Hematopoietic multipotent progenitor cell (in vitro differentiated cells): ENCODE measurements at places on chromosomes 5 and 9. TPM values are rescaled to one million over a fixed set of nuclear protein-coding genes. Genes with fewer than 3 reads are reported as not detected.

- peak; percentile 19 for DNase-seq
Observed at GRCh38 chr9:93223260-93224180, 39.6 kb downstream of the WNK2 start.

Gene WWC1
- 0.54 TPM for total RNA-seq

DNA sequence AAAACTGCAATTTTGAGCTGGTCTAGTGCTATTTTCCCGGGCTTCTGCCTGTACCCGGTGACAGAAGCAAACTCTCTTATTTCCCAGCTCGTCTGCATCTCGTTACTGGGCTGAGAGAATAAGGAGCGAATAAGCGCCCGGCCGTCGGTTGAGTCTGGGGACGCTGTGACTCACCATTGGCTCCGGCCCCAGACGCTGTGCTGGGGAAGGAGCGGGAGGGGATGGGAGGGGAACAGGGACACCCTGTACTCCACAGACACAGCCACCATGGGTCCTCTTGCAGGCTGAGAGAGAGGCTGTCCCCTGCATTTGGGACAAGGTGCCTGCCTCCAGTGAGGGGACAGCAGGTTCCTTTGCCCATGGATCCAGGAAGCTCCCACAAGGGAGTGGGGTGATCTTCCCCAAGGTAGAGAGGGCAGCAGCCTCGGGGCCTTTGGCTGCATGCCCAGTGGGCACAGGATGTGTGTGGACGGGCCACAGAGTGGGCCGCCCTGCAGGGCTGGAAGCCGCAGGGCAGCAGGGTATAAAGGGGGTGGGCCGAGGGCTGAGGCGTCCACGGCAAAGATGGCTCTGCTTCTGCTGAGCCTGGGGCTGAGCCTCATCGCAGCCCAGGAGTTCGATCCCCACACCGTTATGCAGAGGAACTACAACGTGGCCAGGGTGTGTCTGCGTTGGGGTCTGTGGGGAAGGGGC lies at the start of gene LCN9:
LCN9 (plus strand) TSS at position 552 of the 693 bp plus-strand sequence; CDS start at position 565, 13 bp downstream.
- DNase-seq = no peak

Gene NDST1
- 12.9 TPM for total RNA-seq

Gene TAF11L5
- not detected for total RNA-seq

DNA sequence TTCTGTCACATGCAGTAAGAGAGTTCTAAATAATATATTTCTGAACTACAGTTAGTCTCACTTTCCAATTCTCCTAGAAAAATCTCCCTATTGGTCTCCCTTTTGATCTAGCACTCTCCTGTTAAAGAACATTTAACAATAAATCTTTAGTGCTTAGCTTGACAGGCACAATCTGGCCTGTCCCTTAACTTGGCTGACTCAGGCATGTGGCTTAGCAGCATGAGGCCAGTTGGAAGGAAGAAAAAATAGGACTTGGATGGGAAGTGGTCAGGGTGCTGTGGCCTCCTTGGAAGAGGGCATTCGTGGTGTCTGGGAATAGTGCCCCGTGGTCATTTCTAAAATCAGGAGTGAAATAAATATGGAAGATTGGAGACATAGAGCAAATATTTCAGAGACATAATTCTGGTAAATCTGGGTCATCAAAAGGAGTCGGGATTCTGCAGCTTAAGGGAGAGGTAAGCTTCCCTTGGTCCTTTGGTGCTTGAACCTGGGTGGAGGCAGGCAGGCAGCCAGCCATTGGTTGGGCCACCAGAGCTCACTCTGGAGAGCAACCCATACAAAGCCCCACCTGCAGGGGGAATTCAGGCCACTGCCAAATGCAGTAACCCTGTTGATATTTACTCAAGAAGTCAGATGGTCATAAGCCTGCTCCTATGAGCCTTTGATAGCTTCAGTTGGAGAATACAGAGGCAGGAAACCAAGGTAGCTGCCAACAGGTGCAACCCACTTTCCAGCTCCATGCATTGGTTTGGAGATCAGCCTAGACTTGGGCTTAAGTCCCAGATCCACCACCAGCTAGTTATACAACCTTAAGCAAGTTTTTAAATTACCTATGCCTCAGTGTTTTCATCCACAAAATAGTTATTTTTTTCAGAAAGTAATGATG lies 28.8 kb upstream of the TLE4 start:
- no peak for DNase-seq

Gene ADGRD2
- total RNA-seq = under 0.01 TPM

Gene HDAC3
- 49.8 TPM for total RNA-seq

DNA sequence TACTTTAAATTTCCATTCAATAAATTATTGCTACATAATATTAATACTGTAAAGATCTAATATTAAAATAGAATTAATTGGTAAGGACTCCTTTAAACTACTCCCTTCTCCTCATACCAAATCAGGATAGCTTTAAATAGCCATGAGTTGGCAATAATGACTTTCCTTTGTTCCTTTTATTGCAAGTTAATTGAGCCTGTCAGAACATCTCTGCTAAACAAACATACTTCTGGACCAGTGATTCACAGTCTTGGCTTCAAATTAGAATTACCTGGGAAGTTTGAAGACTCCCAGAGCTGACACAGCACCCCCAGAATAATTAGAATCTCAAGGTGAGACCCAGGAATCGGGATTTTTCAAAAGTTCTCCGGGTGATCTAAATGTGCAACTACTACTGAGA lies 18.7 kb downstream of the C5orf58 start:
- no peak for DNase-seq

Gene PLAC8L1
- total RNA-seq = not detected

Gene MYO10
- 0.54 TPM for total RNA-seq

Gene PCDHB1
- total RNA-seq = under 0.01 TPM

Gene FOXD4L6
- total RNA-seq = under 0.01 TPM

Gene PRXL2C
- total RNA-seq = 17.8 TPM

Gene ISOC1
- 15.3 TPM for total RNA-seq

Gene PCDHA13
- not detected for total RNA-seq

DNA sequence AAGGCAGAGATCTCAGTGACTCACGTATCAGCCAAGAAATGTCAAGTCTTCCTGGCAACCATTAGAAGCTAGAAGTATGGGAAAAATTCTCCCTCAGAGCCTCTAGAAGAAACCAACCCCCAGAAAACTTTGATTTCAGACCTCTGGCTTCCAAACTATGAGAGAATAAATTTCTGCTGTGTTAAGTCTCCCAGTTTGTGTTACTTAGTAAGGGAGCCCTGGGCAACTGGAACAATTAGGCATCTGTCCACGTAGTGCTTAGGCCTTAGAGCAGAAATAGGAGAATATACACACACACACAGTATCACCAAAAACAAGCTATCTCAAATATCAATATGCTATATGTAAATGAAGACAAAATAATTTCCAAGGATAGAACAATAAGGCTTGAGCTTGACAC lies 894.8 kb upstream of the CDH10 start:
- DNase-seq = no peak

Gene LECT2
- total RNA-seq = not detected

- no peak for DNase-seq
Observed at GRCh38 chr9:15287309-15287708, 19.7 kb downstream of the TTC39B start.

Gene AFAP1L1
- 1.9 TPM for total RNA-seq

GRCh38 chr9:86766912-86767311 lies 180.4 kb downstream of the GAS1 start:
- no peak for DNase-seq

- DNase-seq = no peak
Observed at GRCh38 chr5:6353602-6354302, 24.6 kb downstream of the MED10 start.

Gene KCNV2
- total RNA-seq = under 0.01 TPM

DNA sequence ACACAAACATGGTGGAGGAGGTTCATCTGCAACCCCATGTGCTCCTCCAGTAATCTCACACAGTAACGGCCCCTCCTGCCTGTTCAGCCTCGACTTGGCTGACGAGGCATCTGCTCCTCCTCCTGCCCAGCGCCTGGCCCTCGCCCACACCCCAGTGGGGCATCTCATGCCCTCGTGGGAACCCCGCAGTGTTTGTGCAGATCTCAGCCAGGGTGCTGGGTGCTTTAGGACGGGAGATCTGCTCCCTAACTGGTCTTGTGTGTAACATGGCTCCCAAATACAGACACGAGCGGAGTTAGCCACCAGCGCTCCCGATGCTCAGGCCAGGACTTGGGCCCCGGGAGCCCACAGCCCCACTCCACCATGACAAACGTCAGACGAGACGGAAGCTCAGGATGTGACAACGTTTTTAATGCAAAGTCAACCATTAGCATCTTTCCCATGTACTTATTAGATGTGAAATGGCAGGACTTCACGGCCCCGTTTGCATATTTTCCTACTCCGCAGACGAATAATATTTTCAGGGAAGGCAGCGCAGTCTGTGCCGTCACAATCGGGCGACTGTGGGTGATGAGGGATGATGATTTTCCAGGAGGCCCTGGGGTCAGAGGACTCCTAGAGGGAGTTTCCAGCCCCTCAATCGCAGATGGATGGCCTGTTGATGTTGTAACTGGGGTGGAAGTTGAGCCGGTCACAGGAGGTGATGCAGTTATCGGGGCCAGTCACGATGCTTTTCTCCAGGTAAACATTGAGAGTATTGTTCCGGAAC lies 5.5 kb upstream of the MRPS2 start:
- no peak for DNase-seq

Gene PTTG1
- 19.9 TPM for total RNA-seq

Gene CD14
- total RNA-seq = 5.4 TPM

DNA sequence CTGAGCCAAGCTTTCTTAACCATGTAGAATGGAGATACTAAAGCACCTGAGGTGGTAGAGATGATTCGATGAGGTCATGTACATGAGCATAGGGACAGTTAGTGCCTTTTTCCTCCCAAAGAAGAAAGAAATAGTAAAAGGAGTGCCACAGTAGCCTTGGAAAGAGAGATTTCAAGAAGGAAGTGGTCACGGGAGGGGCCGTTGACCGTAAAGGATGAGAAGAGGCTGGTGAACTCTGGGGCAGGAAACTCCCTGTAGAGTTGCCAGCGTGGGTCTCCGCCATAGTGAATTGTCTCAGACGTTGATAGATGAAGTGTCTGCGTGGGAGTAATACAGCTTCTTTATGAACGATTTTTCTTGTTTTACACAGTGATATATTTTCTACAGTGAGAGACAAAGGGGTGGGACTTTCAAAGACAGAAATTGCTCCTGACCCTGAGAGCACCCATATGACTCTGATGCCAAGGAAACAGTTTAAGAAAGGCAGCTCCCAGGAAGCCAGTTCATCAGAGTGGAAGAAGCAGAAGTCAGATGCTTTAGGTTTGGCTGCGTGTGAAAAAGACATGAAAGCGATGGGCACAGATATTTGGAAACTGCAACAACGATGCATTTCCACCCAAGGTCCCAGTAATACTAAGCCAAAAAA lies 41.3 kb downstream of the UGCG start:
- DNase-seq = peak; percentile 19

Gene PTPRD
- 16.2 TPM for total RNA-seq

DNA sequence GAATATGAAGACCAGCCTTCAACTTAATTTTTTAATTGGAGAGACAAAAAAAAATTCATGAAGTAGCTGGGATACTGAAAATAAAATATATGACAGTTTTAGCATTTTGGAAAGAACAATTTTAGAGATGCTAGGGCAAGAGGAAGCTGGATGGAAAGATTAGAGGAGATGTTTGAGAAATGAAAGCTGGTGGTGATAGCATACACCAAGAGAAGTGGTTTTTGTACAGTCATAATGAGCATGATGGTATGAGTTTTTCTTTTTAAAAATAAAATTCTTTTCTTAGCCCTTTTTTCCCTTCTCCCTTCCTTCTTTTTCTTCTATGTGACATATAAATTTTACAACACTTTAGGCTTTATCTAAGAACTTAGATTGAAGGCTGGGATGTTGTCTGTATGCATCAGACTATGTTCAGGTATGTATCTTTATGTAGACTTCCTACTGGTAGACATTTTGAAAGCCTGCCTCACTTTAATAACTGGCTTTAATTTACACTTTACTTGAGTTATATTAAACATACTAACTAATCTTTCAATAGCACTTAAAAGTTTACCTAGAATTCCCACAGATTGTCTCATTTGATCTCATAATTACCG lies 522.5 kb downstream of the TLE4 start:
- DNase-seq = no peak

DNA sequence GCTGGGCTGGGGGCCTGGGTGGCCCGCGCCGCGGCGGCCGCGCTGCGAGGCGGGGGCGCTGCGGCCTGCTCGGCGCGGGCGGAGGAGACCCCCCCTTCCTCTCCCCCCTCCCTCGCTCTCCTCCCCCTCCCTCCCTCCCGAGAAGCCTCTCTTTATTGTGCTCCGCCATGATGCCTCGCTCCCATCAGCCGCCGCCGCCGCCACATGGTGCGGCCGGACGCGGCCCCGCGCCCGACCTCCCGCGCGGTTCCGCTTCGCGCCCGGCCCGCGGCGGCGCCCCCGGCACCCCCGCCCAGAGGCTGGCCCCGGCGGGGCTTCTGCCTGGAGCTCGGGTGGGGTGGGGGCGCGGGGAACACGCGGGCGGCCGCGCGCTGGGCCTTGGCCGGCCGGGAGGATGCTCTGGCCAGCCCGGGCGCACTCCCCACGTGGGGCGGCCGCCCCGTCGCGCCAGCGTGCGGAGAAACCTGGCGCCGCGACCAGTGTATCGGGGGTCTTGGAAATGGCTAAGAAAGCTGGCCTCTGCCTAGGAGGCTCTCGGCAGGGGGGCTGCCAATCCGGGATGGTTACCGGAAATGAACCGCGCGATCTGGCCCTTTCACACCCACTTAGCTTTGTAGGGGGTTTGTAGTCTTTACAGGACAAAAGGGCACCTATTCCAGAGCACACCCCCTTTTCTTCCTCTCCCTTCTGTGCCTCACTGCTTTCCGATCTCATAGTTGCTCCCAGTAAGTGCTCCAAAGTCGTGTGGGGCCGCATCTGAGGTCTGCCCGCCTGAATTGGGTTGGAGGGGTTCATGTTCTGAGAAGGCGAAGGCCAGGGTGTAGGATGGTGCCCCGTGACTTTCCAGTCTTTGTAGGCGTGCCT lies 1.0 kb downstream of the SET start:
- DNase-seq = peak; percentile 70

Gene CSF2
- not detected for total RNA-seq
